ENCODE measurements at places on chromosomes 2 and 18.

DNA sequence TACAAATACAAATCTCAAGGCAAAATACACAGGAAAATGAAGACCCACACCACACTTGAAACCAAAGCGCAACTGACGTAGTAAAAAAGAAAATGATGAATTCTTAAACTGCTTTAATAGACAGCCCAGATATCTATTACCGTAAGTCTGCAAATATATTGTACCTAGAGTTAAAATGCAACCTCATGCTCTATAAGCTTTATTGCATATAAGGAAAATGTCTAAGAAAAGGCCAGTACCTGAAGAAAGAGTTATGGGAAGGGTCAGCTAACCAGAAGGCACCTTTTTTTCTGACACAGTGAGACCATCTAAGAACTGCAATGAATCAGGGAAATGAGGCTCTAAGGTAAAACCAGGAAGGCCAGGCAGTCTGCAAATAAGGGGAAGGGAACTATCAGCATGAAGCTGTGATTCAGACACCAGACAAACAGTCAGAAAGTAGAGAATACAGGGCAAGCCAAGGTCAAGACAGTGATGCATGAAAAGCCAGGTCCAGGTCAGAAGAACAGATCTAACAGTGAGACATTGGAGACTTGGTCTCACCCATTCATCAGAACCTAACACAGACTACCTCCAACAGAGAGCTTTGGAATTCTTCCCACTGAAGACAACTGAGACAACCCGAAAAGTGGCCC is 46.9 kb downstream of the PDE11A start:
- DNase-seq, result no peak

DNA sequence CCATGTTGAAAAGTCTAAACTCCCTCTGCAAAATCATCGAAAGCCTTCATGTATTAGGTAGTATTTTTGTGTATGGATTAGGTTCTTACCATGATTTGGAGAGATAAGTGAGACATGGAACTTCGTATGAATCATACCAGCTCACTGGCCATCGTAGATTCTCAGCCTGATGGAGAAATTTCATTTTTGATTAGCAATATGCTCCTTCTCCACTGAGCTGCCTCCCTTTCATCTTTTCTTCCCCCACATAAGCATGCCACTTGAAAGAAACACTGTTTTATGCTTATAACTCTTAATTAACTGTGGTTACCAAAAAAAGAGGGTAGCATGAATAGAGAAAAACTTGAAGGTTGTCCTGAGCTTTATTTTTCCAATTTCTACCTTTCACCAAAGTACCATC is 111.9 kb downstream of the NCK2 start:
- DNase-seq, result no peak

DNA sequence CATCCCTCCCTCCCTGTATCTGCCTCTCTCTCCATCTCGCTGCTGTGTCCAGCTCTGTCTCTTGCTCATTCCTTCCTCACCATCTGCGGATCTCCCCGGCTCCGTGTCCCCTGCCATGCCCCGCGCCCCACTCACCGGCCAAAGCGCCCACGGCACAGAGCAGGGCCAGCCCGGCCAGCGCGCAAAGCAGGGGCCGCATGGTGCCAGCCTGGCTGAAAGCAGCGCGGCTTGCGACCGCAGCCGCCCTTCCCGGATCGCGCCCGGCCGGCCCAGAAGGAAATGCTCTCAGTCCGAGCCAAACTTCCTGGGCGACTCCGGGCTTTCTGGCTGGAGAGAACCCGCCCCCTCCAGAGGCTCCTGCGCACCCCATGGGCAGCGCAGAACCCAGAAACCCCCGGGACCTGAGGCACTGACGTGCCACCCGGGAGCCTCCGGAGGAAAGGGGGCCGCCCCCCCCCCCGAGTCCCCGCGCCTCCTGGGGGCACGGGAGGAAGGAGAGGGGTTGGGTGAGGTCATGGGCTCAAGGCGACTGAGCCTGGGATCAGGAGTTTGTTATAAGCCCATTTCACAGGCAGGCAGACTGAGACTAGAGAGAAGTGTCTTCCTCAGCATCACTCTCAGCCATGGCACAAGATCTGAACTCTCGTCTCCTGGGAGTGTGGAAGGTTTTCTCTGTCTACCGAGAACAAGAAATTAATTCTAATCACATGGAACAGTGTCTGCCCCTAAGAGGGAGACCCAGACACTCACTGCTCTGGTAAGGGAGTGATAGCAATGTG is 45.2 kb upstream of the RAB6C start:
- no peak for DNase-seq

GRCh38 chr2:15899327-15899612 is 41.1 kb upstream of the MYCN start:
- no peak for DNase-seq

- no peak for DNase-seq
Observed at GRCh38 chr2:134449157-134449556, 195.3 kb downstream of the MGAT5 start.

- no peak for DNase-seq
Observed at GRCh38 chr2:187709065-187709464, 154.8 kb upstream of the TFPI start.

- no peak for DNase-seq
Observed at GRCh38 chr2:128289439-128289838, 29.2 kb downstream of the HS6ST1 start.

Data from HS-5 (cell line).